ENCODE measurements at places on chromosomes 13 and 19.
A peak's percentile ranks its signal among the peaks of the same experiment; 100 is the strongest.

- H3K4me1 ChIP-seq: no peaks in the 10 kb centered on the region
- DNase-seq: no peak
- H3K27ac ChIP-seq: no peak overlapping the region
- H3K4me3 ChIP-seq: no peak overlapping the region
- peaks cover 38% of the 10 kb centered on the region for H3K27me3 ChIP-seq
These were observed 5.3 kb downstream of the GPC6 start for GRCh38 chr13:93231867-93232266.

DNA sequence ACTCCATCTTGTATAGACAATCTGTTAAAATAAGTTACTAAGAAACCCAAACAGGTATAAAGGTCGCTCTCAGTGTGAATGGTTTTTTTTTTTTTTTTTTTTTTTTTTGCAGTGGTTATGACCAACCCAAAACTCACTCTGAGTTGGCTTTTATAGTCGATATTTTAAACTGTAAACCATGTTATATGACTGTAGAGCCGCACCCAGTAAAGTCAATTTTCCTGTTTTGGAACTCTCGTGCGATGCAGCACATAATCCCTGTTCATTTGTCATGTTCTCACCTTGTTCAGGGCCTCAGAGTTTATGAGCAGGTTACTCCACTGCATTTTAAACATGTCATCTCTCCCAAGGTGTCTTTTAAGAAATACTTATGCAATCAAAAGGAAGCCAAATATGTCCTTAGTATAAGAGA is 112.5 kb downstream of the KLF5 start:
- H3K4me1 ChIP-seq: no peaks in the 10 kb centered on the region
- no peak overlapping the region for H3K4me3 ChIP-seq
- H3K27ac ChIP-seq: no peak overlapping the region
- no peaks in the 10 kb centered on the region for H3K36me3 ChIP-seq
- DNase-seq: no peak

DNA sequence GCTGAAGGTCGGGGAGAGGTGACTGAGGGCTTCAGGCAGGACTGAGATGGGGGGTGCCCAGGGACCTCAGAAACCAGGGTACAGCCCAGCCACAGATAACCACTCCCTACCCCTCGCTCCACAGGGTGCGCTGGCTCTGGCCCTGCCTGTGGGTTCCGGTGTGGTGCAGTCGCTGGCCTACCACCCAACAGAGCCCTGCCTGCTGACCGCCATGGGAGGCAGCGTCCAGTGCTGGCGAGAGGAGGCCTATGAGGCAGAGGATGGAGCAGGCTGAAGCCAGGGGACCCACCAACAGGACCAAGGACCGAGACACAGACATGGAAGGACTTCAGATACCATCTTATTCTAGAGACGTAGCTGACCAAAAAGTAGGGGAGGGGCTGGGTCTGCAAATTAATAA is 6.3 kb downstream of the DHPS start:
- DNase-seq: no peak
- peaks cover 34% of the 10 kb centered on the region for H3K4me1 ChIP-seq
- no peak overlapping the region for H3K4me3 ChIP-seq
- no peak overlapping the region for H3K27ac ChIP-seq
- peaks cover 75% of the 10 kb centered on the region for H3K36me3 ChIP-seq

DNA sequence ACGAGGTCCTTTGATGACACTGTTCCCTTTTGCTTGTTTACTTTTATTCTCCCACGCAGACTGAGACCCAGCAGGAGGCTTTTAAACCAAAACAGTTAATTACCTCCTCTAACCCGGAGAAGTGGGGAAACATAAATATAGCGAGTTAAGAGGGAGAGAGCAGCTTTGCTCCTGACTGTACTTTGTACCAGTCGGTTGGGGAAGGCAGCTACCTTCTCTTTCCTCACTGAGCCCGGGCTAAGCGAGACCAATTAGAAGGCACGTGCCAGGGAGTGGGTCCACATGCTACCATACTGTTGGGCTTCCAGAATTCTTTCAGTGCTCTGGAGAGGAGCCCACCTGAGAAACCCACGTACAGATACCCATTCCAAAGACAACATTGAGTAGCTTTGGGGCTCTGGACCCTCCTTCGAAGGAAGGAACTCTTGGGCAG is 124.2 kb downstream of the ZIC5 start:
- DNase-seq: no peak
- H3K36me3 ChIP-seq: no peaks in the 10 kb centered on the region
- no peaks in the 10 kb centered on the region for H3K27me3 ChIP-seq
- no peak overlapping the region for H3K4me3 ChIP-seq
- H3K27ac ChIP-seq: no peak overlapping the region

DNA sequence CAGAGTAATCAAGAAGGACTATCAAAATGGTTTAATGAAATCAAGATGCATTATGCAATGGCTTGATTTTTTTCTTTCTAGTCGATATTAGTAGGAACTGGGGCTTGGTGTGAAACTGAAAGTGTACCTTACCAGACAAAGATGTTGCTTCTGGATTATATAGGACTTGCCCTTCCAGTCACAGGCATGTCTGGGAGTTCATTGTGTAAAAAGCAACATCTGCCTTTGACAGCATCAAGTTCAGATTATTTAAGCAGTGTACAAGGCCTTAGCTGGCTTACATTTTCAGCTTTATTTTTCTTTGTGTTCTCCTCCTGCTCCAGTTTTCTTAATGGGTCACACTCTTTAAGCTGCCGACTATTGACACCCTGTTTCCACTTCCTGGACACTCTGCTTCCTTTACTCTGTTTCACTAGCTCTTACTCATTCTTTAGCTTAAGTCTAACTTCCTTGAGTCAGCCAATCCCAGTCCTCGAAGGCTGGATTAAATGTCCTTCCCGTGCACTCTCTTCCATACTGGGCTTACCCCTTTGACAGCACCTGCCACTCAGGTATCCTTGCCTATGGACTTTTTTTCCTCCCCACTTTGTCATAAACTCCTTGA is 29.4 kb upstream of the OLFM4 start:
- no peaks in the 10 kb centered on the region for H3K4me1 ChIP-seq
- no peaks in the 10 kb centered on the region for H3K36me3 ChIP-seq
- no peak overlapping the region for H3K4me3 ChIP-seq
- DNase-seq: no peak

GRCh38 chr13:89454681-89455080 is 1783.5 kb downstream of the SLITRK5 start:
- no peak overlapping the region for H3K4me3 ChIP-seq
- no peaks in the 10 kb centered on the region for H3K4me1 ChIP-seq
- no peaks in the 10 kb centered on the region for H3K36me3 ChIP-seq

GRCh38 chr19:20321139-20321763 is 154.2 kb downstream of the ZNF486 start:
- H3K27ac ChIP-seq: no peak overlapping the region
- H3K36me3 ChIP-seq: no peaks in the 10 kb centered on the region
- no peak overlapping the region for H3K4me3 ChIP-seq
- H3K4me1 ChIP-seq: no peaks in the 10 kb centered on the region

DNA sequence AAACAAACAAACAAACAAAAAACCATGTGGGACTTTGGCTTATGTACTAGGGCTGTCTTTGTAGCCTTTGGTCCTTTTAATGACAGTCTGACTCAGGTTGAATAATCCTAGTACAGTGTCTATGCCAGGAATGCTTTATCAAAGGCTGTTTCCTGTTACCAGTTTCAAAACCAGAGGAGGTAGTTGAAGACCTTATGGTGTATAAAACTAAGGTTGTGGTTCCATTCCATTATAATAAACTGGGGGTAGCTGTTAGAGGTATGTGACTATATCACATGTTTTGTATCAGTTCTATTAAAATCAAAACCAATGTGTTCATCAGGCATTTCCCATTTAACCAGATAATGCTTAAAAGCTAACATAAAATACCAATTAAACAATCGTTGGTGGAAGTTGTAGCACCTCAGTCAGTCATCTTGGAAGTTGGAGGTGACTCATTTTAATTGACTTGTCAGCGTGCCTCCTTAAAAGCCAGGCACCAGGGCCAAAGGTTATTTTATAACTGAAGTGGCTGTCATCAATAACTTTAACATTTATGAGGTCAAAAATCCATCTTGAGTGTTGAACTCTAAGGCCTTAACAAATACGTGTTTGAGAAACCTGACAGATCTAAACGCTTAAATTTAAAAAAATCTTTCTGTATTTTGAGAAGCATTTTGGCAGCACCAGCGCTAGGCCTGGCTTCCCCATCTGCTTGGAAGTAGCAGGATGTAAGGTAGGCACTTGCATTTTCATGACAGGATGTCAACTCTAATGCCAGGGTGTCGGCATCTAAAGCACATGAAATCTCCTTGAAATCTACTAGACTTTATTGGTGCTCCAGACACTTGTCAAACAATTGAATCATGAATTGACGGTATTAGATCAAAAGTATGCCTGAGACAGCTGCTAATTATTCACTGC is 162.5 kb downstream of the LMO7 start:
- no peak for DNase-seq
- H3K27ac ChIP-seq: no peak overlapping the region
- H3K4me3 ChIP-seq: no peak overlapping the region
- H3K4me1 ChIP-seq: peaks cover 9% of the 10 kb centered on the region

DNA sequence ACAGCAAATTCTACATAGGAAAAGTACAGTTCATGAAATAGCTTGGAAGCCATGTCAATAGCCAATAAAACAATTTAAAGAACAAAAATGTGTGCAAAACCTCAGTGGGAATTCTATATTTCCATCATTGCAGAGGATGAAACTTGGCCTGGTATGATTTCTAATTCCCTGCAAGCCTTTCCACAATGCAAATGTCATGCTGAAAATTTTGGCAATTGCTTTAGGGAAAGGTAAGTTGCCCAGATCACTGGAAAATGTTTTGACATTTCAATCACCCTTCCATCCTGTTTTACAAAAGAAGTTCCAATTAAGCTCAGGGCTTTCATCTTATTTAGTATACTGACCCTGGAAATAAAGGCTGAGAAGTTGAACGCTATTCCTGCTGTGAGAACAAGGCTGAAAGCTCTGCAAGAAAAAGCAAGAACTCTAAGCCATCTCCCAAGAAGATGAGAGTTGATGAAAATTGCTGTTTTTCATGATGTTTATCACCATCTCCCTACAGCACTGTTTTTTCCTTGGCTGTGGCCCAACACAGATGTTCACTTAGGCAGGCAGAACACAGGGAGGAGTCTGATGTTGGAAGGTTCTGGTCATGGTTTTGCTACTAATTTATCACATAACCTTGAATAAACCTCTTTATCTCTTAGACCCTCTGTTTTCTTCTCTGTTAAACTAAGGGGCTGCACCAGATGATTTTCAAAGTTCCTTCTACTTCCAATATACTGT is 263.7 kb downstream of the KCTD12 start:
- H3K36me3 ChIP-seq: no peaks in the 10 kb centered on the region
- no peaks in the 10 kb centered on the region for H3K4me1 ChIP-seq
- no peaks in the 10 kb centered on the region for H3K27me3 ChIP-seq
- H3K4me3 ChIP-seq: no peak overlapping the region
- DNase-seq: no peak
- H3K27ac ChIP-seq: no peak overlapping the region

DNA sequence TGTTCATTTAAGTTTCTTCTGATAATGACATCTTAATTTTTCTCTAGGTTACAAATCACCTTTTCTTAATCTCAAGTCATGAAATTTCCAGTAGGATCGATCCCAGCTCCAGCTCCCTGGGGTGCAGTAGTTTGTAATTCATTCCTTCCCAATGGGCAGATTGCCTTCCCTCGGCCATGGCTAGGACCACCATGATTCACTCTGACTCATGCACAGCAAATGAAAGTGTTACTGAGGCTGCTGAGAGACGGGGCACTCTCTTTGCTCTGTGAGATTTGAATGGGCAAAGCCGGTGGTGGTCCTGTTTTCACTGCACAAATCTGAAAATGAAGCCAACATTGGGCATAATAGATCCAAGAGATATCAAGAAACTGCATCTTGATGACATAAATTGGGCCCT is 202.8 kb upstream of the IRS2 start:
- H3K4me3 ChIP-seq: no peak overlapping the region
- no peaks in the 10 kb centered on the region for H3K4me1 ChIP-seq
- DNase-seq: no peak
- no peak overlapping the region for H3K27ac ChIP-seq
- H3K27me3 ChIP-seq: no peaks in the 10 kb centered on the region

DNA sequence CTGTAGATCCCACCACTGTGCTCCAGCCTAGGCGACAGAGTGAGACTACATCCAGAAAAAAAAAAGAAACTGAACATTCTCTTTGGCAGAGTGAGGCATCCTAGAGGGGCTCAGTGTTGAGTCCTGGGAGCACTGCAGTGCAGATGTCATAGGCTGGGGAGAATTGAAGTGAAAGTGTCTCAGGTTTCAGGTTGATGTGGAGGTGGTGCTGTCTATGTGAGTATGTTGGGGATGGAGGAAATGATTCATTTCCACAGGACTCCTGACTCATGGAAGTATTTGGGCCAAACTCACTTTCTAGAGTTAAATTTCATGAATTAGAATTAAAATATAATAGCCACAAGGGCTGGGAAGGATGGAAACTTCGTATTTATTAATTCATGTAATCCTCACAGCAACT is 134.4 kb upstream of the TSC22D1 start:
- H3K4me1 ChIP-seq: no peaks in the 10 kb centered on the region
- no peak overlapping the region for H3K4me3 ChIP-seq
- no peak for DNase-seq
- no peaks in the 10 kb centered on the region for H3K36me3 ChIP-seq
- H3K27ac ChIP-seq: no peak overlapping the region
- no peaks in the 10 kb centered on the region for H3K27me3 ChIP-seq

DNA sequence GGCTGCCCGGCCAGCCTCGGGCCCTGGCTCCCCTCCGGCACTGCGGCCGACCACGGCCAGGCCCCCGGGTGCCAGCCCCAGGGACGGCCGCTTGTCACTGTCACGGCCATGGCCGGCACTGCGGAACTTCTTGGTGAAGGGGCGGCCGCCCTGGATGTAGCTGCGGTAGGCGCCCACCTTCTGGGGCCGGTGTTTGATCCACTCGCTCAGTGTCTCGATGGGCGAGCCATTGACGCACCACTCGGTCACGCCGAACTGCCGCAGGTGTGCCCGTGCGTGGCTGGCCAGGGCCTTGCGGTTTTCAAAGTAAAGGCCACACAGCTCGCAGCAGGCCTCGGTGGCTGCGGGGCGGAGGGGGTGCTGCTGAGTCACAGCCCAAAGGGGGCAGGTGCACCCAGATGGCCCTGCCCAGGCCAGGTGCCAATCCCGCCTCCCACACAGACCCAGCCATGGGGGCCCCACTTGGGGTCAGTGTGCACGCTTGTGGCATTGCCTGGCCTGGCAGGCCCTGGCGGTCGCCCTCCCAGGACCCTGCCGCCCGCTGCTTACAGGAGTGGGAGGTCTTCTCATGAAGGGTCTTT is 6.0 kb upstream of the AKAP8L start:
- no peak overlapping the region for H3K27ac ChIP-seq
- no peak overlapping the region for H3K4me3 ChIP-seq
- peaks cover 62% of the 10 kb centered on the region for H3K36me3 ChIP-seq
- H3K27me3 ChIP-seq: no peaks in the 10 kb centered on the region
- DNase-seq: no peak

GRCh38 chr19:13163609-13164342 is 13.6 kb downstream of the IER2 start:
- H3K36me3 ChIP-seq: no peaks in the 10 kb centered on the region
- peaks cover 98% of the 10 kb centered on the region for H3K4me1 ChIP-seq
- H3K27ac ChIP-seq: peak overlapping the region; percentile 87
- peak overlapping the region; percentile 60 for H3K4me3 ChIP-seq
- DNase-seq: no peak
